Stimulated activated CD4-positive, alpha-beta T cell treated with anti-CD3 and anti-CD28 coated beads, Interleukin-12 subunit alpha, Interleukin-12 subunit beta, amount 100 ng/mL, for 24 hours (primary cell): ENCODE measurements at places on chromosomes 3 and 15.

- no peak for DNase-seq
Measured at GRCh38 chr15:25811481-25811906, 51.6 kb downstream of the ATP10A start.

GRCh38 chr3:119175872-119176756 is 2.7 kb downstream of the UPK1B start:
- DNase-seq = no peak

GRCh38 chr3:176939022-176939817 is 258.1 kb downstream of the TBL1XR1 start:
- peak; percentile 13 for DNase-seq

DNA sequence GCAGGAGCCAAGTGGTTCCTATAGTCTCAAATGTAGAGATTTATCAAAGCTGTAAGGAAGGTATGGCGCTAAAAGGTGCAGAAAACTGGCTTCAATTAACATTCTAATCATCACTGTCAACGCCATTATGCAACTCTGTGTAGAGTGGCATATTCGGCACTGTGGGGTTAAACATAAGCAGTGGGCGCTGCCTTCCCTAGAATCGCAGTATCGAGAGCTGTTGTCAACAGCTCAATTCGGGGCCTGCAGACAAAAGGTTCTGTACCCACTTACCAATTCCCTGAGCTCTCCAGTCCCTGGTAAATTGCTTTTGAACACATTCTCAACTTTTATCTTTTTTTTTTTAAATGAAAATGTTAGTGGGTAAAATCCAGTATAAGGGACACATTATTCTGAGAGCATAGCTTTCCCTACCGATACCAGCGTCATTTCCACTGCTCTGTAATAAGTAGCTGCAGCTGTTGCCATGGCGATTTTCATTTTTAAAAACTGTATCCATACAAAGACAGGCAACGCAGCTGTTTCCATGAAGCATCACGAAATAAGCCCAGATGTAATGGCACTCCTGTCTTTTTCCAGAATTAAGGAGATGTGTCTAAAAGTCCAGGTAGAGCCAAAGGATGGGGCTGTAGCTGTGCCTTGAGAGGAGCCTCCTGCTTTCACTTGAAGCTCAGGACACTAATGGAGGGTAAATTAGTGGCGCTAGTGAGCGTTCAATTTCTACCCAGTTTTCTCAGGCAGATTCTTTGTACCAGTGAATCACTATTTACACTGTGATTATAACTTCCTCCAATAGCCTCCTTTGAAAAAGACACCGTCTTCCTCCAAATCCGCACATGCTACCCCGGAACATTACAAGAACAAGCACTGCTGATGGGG is 250.3 kb downstream of the SLC9A9 start:
- DNase-seq = no peak

DNA sequence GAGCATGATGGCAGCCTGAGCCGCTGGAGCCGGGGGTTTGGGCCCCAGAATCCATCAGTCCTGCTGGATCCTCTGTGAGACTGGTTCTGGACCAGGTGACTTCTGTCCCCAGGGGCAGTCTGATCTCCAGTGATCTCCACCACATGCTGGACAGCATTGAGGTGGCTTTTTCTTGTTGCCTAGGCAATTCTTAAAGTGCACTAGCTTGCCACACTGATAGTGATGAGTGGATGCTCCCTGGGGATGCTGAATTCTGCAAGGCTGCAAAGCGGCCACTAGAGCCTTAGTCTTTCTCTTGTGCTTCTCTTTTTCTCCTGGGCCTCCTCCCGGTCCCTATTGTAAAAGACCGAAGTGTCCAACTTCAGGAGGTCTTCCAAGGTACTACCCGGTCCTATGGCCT is 70.4 kb upstream of the ATP11B start:
- DNase-seq = no peak

GRCh38 chr3:58179235-58180098 is 31.3 kb downstream of the DNASE1L3 start:
- DNase-seq = no peak

DNA sequence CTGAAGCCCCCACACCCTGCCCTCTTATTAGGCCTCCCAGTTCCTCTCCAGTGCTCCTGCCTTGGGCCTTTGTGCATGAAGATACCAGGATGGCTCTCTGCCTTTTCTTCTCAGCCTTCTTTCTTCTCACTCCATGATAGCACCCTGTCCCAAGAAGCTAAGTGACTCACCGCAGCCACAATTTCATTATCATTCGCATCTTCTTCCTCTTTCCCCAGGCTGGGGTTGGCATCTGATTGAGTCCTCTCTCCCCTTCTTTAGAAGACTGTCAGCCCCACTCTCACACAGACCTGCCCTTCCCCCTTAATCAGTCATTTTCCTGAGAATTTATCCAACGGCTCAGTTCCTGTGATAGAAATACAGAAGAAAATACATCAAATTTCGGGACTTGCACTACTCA is 102.0 kb downstream of the STAC start:
- DNase-seq = no peak
